ENCODE measurements at places on chromosomes 3 and 15.

DNA sequence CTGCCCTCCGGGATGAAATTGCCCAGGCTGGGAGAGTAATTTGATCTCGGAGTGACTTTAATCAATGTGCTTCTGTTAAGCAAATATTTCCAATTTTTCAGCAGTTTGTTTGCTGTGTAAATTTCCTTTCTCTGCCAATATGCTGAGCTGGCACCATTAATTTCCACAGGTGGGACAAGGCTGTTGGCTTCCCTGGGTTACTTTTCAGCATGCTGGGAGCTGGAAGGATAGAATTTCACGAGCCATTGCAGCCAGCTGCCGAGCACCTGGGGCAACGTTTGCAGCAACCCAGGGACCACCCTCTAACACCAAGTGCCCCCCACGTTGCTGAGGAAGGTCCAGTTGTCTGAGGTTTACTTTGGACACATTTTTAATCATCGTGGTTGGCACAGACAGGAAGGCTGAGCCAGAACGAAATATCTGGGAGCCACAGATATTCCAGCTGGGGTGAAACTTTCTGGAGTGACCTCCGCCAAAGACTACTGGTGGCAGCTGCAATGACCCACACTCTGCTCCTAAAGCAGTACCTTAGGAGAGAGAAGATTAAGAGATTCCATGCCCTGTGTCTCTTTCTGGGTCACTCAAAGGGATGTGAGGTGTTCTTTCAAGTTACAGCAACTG lies 293.3 kb upstream of the RGMA start:
- DNase-seq, result no peak

DNA sequence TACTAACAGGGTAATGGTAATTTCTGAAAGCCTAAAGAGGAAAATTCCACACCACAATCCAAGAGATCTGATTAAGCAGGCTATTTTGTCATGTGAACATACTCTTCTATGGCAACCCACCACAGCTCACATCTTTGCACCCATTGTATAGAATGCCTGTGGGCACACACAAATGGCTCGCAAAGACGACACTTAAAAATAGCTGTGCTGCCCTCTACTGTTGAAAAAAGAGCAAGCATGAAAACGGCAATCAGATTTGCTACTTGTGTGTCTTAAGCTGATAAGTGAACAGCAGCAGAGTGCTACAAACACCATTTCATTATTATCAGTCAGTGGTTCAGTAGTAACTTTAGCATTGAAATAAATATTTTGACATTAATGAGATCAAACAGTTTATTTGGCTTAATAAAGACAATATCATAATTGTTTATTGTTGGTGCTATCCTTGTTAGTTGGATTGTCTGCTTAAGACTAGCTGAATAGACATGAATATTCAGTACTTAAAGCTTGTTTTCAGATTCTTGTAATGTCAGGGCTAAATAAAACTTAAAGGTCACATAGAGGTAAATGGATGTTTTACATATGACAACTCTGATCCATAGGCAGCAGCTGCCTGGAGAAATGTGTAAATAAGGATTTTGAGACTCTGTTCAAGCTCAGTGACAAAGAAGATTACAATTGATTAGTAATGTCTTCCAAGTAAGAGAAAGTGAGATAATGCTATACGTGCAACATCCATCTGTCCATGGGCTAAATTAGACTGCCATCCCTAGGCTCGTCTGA lies 199.1 kb downstream of the LRRN1 start:
- peak; percentile 22 for DNase-seq

- no peak for DNase-seq
Observed at GRCh38 chr3:19891740-19892139, 42.3 kb downstream of the EFHB start.

DNA sequence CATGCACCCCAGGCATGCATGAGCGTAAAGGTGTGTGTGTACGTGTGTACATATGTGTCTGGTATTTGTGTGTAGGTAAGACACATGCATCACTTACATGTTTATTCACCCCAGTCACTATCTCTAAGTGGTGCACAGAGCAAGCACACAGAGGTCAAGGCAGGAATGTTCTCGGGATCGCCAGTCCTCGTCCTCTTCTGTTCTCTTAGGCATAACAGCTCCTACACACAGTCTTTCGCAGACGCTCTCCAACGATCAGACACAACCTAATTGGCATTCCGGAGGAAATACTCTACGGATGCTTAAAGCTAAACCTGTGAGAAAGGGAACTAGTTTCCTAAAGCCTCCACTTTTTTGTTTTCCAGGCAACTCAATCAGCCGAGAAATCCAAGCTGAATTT lies 95.9 kb downstream of the ADAMTS17 start:
- DNase-seq, result no peak

DNA sequence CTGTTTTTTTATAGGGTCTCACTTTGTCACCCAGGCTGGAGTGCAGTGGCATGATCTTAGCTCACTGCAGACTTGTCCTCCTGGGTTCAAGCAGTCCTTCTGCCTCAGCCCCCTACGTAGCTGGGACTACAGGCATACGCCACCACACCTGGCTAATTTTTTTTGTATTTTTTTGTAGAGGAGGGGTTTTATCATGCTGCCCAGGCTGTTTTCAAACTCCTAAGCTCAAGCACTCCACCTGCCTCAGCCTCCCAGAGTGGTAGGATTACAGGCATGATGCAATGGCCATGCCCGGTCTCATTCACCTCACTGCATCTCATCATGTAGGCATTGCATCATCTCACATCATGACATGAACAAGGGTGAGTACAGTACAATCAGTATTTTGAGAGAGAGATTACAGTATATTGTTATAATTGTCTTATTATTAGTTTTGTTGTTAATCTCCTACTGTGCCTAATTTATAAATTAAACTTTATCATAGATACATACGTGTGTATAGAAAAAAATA lies 74.3 kb upstream of the EOMES start:
- DNase-seq, result no peak

DNA sequence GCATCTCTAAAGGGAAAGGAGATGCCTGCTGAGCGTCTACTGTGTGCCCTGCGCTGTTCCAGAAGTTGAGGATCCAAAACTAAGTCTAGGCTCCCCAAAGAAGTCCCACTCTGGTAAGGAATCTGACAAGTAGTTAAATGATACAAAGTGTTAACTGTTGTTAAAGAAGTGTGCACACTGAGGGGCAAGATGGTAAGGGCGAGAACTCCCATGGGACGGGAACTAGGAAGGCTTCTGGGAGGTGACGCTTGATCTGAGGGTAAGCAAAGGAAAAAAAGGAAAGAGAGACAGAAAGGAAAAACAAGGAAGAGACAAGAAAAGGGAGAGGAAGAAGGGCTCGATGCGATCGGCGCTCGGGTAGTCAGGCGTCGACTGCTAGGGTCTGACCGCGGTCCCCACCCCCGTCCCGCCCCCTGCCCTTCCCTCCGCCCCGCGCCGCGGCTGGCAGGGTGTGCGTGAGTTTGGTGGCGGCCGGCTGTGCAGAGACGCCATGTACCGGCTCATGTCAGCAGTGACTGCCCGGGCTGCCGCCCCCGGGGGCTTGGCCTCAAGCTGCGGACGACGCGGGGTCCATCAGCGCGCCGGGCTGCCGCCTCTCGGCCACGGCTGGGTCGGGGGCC lies at the start of gene LACTB:
TSS of gene LACTB (plus strand) at position 480 of the 620 bp plus-strand sequence. CDS start at position 491, 11 bp downstream.
- DNase-seq, result peak; percentile 64

GRCh38 chr15:100255644-100256043 lies 86.1 kb downstream of the ADAMTS17 start:
- DNase-seq, result no peak

- DNase-seq, result no peak
Observed at GRCh38 chr15:65806397-65806796, 14.3 kb upstream of the DENND4A start.

DNA sequence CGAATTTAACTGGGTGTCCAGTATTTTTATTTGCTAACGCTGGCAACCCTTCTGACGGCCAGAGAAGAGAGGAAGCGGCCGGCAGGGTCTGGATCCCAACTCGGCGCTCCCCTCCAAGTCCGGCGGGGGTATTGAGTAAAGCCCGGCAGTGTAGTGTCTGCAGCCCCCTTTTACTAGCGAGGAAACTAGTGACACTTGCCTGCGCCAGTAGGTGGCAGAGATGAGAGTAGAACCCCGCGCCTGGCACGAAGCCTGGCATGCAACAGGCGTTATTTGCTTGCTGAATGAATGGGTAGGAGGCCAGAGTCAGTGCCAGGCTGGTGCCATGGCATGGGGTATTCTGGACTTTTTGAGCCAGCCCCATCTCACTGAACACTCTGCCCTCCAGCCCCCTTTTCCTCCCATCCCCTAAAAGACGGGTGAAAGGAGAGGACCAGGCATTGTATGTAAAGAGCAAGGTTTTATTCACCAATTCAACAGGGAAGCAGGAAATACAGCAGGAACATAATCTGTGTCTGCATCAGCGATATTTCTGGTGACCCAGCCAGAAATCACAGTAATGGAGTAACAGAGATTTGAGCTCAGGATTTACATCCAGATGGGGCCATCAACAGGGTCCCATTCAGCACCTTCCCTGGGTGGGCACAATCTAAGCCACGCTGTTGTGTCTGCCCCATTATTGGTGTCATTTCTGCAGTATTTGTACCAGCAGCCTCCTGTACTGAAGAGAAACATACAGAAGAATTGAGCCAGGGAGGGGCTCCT lies 788 bp upstream of the WDR73 start:
- DNase-seq, result peak; percentile 70

DNA sequence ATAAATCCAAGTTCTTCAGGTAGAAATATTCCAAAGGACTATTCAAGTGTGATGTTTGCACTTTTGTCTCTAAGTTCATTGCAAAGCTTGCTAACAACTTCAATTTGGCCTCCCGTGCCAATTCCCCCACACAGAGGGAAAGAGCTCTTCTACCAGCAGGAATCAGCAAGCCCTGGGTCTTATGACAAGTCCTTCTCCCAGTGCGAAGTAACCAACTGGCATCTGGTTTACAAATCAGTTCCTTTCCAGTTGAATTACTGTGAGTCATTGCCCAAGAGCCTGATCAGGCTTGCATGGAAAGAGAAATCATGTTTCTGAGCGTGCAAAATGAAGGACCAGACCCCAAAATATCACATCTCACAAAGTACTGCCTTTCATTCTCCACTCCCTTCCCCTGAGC lies 62.7 kb upstream of the SLCO3A1 start:
- DNase-seq, result no peak

DNA sequence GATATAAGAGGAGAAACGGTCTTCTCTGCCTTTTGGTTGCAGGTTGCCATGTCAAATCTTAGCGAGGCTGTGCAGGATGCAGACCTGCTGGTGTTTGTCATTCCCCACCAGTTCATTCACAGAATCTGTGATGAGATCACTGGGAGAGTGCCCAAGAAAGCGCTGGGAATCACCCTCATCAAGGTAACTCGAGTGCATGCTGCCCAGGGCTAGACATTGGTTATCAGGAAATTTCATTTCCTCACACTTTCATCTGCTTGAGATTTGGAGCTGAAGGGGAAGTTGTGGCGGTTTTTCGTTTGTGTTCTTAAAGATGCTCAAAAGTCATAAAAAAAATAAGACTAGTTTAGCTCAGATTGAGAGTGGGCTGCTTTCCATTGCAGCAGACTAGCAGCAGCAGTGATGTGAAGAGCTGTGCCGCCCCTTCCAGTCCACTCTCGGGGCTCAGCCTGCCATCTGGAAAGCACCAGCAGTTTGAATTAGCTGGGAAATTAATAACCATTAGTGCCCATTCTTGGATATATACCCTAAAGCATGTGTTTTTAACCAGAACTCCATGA lies 32.2 kb downstream of the GPD1L start:
- DNase-seq, result no peak

DNA sequence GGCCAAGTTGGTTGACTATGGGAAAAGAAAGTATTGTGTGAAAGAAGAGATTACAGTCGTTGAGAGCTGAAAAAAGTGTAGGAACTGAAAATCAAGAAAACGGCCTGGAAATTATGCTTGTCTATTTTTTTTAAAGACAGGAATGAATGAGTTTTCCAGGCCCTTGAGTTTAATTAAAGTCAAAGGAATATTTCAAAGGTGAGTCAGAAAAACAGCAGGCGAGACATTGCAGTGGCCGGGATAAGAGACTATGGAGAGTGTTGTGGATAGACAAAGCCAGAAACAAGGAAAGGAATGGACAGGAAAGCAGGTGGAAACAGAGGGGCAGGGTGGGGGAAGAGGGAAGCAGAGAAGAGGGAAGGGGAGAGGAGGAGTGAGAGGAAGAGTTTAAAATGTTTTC lies 275.1 kb upstream of the LRTM1 start:
- DNase-seq, result no peak

GRCh38 chr15:39132070-39132469 lies 448.8 kb upstream of the THBS1 start:
- no peak for DNase-seq

DNA sequence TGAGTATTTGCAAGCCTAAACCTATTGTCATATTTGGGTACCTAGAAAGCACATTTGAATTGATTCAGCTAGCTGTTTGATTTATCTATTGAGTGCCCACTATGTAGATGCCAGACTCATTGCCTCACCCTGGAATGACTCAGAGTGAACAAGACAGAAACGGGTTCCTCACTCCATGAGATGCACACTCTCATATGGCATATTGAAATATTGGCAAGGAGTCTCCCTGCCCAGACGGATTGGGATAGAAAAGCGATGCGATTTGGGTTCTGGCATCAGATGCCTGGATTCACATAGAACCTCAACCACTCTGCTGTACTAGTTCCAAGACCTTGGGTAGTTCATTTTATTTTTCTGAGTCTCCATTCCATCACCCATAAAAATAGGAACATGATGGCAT lies 22.5 kb downstream of the LRRN1 start:
- no peak for DNase-seq

DNA sequence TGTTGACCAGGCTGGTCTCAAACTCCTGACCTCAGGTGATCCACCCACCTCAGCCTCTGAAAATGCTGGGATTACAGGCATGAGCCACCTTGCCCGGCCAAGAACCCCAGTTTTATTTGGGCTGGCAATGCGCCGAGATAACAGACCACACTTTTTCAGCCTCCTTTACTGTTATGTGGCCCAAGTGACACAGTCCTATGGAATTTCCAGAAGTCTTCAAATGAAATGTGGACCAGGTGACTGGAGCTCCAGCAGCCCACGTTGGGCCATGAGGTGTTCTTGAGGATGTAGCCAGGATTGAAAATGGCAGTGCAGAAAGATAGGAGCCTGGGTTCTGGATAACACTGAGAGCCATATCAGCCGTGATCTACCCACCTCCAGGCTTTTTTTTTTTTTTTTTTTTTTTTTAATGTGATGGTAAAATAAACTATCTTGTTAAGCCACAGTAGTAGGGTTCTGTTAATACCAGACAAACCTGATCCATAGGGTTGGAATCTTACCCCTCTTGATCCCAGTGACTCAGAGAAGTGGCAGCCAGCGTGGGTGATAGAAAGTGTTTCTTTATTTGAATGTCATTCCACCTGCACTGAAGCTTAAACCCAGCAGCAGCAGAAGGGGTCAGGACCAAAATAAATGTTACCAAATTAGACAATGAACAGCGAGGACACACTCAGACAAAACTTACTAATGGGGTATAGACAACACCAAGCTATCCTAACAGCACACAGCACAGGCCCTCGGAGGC lies 55.6 kb downstream of the LHFPL4 start:
- no peak for DNase-seq
